Effector CD4-positive, alpha-beta T cell (primary cell): ENCODE measurements at places on chromosomes 2 and 18.

- no peak for DNase-seq
These were observed 49.4 kb downstream of the BCL11A start for GRCh38 chr2:60504049-60504448.

DNA sequence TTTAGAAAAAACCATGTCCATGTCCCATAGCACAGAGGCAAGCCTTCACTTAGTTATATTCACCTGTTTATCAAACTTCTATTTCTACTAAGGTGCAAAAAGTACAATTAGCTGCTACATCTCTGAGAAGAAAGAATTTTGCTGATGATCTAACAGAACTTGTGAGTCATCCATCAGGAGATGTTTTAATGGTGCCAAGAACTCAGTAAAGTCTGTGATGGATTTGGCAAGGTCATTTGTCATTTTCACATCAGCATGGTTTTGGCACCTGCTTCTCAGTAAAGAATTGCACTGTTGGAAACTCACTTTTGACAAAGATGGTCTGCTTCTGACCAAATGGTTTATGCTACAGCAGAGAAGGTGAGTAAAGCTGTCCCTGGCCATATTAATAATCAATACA, 195.7 kb upstream of the TMEFF2 start:
- DNase-seq = no peak

DNA sequence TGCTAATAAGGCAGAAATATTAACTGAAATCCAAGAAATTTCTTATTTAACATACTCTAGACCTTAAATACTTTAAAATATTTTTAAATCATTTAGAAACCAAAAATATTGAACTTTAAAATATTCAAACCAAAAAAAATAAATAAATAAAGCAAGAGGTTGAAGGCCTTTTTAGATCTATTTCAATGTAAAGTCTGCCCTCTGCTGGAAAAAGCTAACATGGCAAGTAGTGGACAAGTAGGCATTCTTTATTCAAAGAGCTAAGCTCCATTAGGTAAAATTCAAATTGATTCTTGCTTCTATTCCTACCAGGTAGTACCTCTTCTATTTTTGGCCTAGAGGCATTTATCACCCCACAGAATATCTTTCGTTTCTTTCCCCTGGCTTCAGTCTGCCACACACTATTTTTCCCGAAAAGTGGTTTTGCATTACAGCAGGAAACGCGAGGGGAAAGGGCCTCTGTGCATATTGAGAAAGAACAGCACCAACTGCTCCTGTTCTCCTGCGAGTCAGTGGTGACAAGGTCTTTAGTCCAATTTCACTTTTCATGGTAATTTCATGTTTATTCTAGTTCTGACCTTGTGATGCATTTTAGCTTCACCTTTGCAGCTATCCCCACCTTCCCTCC, 20.4 kb downstream of the IFIH1 start:
- DNase-seq = peak; percentile 59

DNA sequence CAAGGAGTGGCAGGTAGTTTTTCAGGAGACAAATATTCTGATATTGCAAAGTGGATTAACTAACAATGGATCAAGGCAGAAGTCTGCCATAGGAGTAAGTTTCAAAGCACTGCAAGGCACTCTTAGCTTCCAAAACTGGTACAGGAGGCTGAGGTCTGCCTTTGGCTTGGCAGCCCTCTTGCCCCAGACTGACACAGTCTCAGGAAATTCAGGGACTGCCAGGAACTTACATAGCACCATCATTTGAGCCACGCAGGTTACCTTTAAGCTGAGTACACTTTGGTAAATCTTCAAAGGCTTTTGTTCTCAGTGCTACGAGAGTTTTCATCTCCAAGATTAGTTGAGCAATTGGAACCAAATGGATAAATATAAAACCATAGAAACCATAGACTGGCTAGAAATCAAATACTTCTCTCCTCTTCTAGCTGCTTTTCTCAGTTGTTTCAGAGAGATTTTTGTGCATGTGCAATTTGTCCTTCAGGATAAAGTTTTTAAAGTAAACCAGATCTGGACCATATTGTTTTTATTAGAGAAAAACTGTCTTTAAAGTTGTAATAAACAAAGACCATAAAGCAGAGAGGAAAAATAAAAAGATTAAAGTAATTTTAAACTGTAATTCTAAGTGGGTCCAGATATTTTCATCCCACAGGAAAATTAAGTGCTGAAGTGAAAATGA, 18.8 kb downstream of the ANKRD29 start:
- no peak for DNase-seq

DNA sequence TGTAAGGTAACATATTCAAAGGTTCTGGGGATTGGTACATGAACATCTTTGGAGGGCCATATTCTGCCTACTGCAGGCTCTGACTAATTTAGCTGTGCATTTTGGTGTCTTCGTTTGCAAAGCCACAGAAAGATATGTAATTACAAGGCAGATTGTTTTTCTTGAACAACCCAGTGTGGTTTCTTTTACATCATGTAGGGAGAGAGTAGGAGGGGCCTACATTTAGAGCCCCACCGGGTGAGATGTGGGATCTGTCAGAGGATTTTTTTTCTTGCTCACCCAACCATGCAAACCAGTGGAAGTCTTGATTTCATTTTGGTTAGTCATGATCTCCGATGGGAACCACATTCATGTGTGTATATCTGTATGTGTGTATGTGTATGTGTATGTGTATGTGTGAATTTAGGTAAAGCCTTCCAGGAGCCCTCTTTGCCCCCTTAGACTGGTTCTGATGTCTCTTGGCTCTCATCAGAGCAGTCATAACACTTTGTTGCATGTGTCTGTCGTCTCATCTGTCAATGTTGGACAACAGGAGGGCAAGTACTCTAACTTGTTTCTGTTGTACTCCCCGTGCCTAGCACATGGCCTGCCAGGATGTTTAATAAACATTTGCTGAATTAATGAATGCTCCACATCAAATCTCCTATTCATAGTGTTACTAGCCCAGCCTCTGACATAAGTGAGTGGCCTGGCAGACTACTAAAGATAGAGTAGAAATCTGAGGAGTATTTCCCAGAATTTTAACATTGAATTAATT, 239.9 kb downstream of the MTX2 start:
- no peak for DNase-seq

- DNase-seq = no peak
These were observed 3.9 kb upstream of the CYTIP start for GRCh38 chr2:157447741-157448140.

DNA sequence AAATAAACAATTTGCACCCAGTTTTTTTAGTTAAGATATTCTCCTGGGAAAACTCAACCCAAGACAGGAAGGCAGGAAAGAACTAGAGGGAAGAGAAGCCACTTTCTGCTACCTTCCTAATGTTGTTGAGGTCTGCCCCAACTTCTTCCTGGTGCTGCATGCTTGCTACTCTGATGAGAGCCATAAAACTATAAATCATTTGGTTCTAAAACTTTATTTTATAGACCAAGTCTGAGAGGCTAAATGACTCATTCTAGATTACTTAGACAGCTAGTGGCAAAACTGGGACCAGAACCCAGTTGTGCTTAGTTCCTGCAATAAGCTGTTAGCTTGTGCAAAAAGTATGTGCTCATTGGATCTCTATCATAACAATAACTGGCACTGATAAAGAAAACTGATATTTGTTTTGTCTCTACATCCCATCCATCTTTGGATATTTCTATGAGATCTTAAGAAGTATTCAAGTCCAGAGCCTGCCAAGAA, 344.9 kb upstream of the SLC14A2 start:
- no peak for DNase-seq

GRCh38 chr2:214217136-214217535, 193.7 kb upstream of the VWC2L start:
- no peak for DNase-seq

- no peak for DNase-seq
These were observed 65.6 kb downstream of the SH3BP4 start for GRCh38 chr2:235017441-235017840.

DNA sequence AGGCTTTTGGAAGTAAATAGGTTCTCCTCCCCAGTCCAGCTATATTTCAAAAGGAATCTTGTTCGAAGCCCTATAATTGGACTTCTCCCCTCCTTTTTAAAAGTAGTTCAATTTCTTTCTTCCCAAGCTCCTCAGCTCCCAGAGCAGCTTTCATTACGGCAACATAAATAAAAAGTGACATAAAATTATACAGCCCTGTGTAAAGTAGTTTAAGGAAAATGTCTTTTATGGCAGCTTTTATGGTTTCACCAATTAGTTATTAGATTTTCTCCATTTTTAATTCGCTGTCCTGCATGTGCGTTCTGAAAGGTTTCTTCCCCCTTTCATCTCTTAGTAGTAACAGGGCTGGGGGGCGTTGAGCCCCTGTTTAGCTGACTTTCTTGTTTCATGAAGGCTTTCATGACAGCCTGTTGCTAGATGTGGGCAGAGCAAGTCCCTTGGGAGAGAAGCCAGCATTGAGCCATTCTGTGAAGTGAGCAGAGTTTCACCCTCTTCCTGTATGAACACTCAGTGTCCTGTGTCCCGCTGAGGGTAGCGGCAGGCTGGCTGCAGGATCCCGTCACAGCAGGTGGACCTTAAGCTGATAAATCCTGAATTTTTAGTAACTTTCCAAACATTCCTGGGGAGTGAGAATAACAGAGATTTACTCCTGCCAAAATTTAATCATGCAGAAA, 229.7 kb upstream of the SPRED2 start:
- no peak for DNase-seq

DNA sequence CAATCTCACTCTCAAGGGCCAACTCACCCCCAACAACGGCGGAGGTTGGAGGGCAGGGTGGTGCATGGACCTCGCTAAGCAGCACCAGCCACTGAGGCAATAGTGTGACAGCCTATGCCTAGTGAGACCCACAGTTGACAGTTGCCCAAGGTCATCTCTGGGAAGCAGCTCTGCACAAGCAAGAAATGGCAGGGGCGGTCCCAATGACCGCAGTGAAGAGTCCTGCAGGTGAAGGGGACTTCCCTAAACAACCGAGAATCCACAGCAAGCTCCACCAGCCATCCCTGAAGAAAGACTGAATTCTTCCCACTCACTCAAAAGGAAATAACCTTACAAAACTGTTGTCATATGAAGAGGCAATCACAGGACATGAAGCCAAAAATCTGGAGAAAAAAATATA, 313.4 kb upstream of the ID2 start:
- DNase-seq = no peak

DNA sequence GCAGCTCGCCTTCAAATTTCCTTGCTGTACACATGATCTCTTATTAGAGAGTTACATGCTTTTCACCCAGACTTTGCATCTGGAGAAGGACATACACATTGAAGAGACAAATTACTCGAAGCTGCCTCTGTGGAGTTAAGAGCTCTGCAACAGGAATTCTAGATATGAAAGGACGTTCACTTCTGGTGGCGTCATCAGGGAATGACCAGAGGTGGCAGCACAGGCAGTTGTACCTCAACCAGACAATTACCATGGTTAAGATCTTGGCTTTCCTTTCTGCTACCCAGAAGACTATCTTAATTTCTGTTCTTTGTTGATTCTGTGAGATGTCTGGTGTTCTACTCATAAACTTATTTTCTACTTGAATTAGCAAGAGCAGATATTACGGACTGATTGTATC, 39.1 kb upstream of the MC4R start:
- DNase-seq = no peak

DNA sequence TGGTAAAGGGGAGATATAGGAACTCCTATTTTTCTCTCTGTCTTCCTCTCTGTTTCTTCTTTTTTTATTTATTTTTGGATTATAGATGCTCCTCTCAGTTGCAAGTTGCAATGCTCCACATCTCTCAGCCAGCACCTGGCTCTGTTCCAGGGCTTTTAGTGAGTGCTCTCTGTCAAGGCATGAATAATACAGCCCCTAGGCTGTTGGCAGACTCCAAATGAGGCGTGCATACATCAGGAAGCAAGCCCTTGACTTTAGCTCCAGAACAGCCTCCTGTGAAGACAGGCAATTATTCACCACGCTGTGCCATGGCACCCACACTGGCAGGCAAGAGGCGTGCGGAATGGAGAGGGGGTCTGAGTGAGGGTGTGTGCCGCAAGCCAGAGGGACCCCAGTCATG, 228.1 kb upstream of the PXDN start:
- DNase-seq = no peak

GRCh38 chr2:178306352-178307073, 112.2 kb downstream of the OSBPL6 start:
- no peak for DNase-seq

GRCh38 chr2:9693646-9694045, 62.8 kb upstream of the YWHAQ start:
- no peak for DNase-seq

GRCh38 chr18:9417073-9417851, 58.1 kb upstream of the RALBP1 start:
- DNase-seq = no peak

DNA sequence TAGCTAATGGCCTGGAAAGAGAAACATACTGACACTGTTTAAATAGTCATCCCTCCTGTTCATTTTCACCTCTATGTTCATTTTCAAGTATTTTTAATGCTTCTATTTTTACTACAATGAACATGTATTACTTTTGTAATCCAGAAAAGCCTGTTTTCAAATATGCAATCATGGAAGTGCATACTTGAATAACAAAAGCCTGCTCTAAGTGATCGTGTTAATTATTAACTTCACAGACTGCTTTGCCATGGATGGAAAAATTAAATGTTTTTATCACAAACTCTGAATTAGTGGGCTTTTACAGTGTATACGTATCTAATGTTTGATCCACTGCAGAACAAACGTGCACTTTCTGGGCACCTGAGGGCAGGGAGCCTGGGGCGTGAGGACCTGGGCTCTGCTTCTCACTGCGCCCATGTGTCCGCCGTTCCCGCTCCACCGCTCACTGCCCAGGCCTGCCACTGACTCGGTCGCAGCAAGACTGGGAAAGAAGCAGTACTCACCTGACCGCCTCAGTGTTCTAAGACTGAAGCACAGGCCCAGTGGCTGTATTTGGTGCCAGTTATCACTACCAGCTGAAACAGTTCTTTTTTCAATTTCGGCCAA, 80.6 kb downstream of the UXS1 start:
- DNase-seq = no peak

DNA sequence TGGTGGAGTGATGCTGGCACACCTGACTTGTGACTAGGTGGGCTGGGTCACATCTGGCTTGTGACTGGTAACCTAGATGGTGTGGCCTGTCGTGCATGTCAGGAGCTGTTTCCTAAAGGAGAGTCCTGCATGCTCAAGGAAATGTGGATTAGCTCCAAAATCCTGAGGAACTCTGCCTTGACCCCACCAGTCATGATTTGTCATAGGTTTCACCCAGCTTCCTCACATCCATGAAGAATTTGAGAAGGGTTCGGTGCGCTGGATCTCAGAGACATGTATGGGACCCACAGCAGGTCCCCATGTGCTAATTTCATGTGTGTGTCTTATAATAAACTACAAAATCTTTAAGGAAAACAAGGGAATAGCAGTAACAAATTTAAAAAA, 107.2 kb downstream of the COL6A3 start:
- no peak for DNase-seq

- no peak for DNase-seq
These were observed 200.3 kb downstream of the MBD5 start for GRCh38 chr2:148221166-148221565.

- DNase-seq = no peak
These were observed 110.9 kb upstream of the RND3 start for GRCh38 chr2:150598383-150598782.

- no peak for DNase-seq
These were observed 326.4 kb upstream of the SPHKAP start for GRCh38 chr2:228507870-228508269.

GRCh38 chr2:105442056-105442455, 43.2 kb upstream of the FHL2 start:
- no peak for DNase-seq

GRCh38 chr2:143745060-143745459, 615.8 kb downstream of the ARHGAP15 start:
- no peak for DNase-seq
